ENCODE measurements at places on chromosomes 16 and 17.

DNA sequence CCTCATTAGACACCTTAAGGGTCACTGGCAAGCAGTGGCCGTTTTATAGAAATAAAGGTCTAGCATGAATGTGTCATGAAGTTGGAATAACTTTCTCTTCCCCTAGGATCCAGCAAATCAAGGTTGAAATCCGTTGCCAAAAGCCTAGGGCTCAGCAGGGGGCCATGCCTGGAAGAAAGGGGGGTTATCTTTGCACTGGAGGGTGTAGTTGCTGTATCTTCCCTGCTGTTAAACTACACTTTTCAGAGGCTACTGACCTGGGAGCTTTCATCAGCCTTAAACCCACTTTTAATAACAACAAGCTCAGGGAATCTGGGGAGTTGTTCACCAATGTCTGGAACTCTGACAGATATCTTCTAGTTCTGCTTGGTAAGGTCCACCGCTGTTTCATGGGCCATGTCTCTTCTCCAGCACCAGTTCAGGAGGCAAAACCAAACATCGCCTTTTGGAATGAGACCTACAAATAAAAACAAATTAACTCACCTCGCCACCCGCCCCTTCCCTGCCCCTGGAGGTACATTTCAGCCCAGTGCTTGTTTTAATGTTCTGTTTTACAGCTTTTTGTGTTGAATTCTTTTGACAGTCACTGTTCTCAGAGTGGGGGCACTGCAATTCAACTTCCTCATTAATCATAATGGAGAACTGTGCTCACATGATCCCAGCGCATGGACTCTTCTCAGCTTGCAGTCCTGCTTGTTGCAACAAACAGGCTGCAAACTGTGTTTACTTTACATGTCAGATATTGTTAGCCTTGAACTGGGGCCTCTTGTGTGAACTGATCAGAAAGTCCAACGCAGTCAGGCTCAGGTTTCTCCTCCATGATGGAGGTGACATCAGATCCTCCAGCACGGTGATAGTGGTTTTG lies 508.7 kb downstream of the KCNJ2 start:
- DNase-seq = peak; percentile 47

DNA sequence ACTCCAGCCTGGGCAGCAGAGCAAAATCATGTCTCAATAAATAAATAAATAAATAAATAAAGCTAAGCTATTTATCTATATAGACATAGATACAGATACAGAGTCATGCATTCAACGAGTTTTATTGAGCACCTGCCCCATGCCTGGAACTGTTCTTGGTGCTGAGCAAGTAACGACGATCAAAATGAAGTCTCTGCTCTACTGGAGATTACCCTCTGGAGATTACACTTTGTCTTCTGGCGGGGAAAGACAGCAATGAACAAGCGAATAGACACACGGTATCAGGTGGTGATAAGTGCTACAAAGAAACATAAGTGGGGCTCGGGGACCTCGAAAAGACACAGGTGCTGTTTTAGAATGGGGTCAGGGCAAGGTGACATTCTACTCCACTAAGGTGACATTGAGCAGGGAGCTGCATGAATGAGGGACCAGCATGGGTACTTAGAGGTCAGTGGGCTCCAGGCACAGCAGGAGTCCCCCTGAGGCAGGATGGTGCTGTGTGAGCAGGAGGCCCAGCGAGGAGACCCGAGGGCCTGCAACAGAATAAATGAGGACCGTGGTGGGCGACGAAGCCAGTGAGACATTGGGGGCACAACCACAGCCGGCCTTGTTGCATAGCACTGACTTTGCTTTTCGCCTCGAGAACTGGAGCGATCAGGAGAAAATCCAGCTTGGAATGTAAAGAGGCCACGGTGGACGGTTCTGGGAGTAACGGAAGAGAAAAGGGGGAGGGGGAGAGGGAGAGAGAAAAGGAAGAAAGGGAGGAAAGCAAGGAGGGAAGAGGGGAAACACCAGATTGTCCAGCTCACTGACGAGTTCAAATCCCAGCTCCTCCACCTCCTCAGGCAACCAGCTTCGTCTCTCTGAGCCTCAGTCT lies 42.4 kb upstream of the MEAK7 start:
- no peak for DNase-seq

DNA sequence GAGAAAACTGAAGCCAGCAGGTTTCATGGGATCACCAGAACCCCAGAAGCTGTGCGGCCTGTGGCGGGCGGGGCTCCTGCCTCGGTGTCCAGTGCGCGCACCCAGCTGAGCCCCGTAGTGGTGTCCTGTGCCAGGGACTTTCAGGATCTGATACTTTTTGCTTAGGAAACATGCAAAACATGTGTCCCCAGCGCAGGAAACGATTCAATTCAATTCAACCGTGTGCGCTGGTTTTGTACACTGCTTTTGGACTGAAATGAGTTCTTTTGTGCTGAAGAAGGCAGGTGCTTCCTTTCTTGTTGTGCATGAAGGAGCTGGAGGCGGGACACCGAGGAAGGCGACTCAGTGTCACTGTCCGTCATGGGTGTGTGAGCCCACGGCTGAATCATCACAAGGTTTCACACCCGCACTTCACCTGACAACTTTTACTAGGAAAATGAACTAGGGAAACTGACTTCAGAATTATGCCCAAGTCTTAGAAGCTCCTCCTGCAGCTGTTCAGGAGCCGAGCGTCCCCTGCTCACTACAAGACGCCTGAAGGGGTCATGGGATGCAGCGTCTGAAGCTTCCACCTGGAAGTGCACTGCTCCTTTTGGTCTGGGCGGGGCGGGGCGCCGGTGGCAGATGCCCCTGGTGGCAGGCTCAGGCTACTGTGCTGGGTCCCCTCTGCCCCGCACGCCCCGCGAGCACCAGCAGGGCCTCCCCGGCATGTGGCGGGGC lies 31.4 kb upstream of the ZNF750 start:
- DNase-seq = no peak

GRCh38 chr16:27549464-27549745 lies 308 bp downstream of the GTF3C1 start:
- no peak for DNase-seq

DNA sequence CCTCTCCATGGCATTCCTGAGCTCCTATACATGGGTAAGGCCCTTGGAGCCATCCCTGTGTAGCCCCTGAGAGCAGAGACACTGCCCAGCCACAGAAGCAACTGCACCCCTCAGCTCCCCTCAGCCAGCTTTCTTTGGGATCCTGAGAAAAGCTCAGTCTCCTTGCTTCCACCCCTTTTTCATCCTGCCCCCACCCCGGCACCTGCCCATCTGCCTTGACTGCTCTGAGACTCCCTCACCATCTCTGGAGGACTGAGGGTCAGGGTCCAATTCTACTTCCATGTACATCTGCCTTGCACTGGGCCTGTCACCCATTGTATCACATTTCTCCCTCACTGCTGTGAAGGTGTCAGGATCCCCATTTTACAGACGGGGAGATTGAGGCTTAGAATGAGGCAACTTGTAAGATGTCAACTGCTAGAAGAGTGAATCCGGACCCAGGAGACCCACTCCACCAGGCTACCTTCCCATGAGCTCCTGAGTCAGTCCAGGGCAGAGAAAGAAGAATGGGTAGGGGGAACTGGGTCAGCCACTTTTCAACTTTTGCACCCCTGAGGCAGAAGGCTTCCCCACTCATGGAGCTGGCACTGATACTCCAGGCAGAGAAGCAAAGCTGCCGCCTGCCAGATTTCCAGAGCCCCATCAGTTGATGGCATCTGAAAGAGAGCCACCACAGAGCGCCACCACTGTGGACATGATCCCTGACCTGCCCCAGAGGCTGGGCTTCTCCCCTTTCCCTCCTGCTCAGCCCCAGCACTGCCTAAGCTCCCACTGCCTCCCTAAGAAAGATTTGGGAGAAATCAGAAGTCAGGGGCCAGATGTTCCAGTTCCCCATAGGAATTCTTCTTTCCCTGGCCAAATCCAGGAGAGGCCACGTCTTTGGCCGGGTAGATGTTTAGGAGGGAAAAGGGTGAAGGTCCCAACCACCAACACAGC lies 135.4 kb downstream of the TMEM132E start:
- DNase-seq = no peak

DNA sequence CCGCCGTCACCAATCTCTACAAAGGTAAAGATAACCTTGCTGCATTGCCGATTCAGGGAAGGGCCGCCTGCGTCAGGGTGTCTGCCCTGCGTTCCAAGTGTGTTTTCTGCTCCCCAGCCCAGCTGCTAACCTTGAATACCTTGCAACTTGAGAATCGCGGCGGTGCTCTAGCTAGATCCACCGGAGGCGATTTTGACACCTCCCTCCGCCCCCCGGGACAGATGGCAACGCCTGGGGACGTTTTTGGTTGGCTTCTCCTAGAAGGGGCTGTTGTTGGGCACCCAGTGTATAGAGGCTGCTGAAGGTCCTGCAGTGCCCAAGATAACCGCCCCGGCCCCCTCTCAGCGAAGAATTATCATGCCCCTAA lies 1.5 kb downstream of the HAPSTR1 start:
- no peak for DNase-seq

- DNase-seq = no peak
Measured at GRCh38 chr16:86970726-86971125, 346.5 kb downstream of the C16orf95 start.

- DNase-seq = no peak
Measured at GRCh38 chr17:80358131-80358530, 56.8 kb upstream of the ENDOV start.

DNA sequence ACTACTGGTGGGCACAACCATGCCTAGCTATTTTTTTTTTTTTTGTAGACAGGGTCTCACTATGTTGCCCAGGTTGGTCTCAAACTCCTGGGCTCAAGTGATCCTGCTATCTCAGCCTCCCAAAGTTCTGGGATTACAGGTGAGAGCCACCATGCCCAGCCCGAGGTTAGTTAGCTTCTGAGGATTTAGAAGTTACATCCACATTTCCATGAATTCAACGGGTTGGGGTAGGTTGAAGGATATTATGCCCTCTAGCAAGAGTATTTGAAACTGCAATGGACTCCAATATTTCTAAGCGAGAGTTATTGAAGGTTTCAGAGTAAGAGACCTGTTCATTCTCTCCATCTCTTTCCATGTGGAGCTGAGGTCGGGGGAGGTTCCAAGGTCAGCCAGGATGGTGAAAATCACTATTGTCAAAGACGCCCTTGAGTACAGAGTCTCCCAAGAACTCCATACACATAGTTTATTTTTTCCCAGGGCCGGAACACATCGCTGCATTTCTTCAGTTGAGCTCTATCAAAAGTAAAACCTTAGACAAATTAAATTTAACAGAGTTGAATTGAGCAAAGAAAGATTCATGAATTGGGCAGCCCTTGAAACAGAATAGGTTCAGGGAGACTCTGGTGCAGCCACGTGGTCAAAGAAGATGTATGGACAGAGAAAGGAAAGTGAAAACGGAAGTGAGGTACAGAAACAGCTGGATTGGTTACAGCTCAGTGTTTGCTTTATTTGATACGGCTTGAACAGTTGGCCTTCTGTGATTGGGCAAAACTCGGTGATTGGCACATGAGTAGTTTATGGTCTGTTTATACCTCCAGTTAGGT lies 19.0 kb upstream of the ITPRIPL2 start:
- DNase-seq = peak; percentile 31

GRCh38 chr16:85996843-85997242 lies 97.9 kb downstream of the IRF8 start:
- no peak for DNase-seq

GRCh38 chr17:62680541-62681052 lies 53.1 kb downstream of the MRC2 start:
- DNase-seq = no peak

GRCh38 chr16:77480681-77481315 lies 46.0 kb upstream of the ADAMTS18 start:
- no peak for DNase-seq

DNA sequence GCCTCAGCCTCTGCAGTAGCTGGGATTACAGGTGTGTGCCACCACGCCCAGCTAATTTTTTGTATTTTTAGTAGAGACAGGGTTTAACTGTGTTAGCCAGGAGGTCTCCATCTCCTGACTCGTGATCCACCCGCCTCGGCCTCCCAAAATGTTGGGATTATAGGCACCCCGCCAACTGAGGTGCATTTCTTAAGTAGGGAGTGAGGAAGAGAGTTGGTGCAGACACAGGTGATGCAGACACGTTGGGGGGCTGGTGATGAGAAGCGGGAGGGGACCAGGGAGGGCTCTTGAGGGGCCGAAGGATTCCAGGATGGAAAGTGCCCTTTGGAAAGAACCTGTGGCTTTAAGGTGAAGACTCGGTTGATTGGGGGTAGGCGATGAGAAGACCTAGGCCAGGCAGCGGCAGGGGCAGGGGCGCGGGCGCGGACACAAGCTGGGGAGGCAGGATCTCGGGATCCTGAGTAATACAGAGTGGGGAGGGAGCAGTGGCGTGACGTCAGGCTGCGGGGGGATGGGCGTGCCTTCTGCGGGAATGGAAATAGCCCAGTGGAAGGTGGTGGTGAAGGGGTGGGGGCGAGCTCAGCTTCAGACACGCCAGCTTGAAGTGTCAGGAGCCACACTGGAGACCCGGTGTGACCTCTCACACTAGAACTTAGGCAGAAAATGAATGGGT lies 2.5 kb upstream of the ATP6V0C start:
- DNase-seq = peak; percentile 70

GRCh38 chr17:79515646-79516571 lies 94.9 kb downstream of the RBFOX3 start:
- DNase-seq = no peak

DNA sequence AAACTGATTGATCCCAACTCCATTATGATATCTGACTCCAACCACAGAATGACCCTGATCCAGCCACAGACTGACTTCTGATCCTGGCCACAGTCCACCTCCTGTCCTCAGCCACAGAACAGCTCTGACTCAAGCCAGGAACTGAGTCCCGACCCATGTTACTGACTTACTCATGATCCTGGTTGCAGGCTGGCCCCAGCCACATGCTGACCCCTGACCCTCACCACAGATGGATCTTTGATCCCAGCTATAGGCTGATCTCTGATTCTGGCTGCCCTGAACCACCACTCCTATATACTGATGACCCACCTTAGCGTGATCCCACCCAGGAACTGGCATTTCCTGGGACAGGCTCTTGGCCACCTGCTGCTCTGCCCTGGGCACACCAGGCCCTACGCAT lies 32.2 kb upstream of the IL21R start:
- DNase-seq = peak; percentile 66

DNA sequence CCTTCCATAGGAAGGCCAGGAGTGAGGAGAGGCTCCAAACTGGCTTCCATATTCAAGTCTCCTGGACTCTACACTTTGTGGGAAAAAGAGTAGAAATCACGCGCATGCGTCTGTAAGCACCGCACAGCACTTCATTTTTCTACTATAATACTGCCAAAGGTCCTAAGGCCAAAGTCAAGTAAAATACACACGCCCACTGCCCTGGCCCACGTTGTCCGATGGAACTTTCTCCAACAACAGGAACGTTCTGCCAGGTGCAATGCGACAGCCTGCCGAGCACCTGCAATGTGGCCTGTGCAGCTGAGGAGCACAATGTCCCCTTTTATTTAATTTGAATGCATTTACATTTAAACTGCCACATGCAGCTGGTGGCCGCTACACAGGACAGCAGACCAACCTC lies 23.5 kb downstream of the DNASE1 start:
- DNase-seq = no peak

GRCh38 chr17:29572691-29573557 lies 4.4 kb downstream of the TP53I13 start:
- peak; percentile 60 for DNase-seq

DNA sequence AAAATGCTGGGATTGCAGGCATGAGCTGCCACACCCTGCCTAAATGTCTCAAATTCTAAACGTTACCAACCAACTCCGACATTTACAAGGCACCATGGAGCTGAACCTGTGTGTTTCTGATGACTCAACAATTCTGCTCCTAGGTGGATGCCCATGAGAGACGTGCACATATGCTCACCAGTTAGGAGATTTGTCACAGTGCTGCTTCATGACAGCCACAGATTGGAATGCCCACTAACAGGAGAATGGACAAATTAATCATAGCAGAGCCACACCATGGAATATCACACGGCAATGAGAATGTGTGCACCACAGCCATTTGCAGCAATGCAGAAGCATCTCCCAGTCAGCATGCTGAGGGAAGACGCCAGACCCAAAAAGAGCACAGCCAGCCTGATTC lies 8.0 kb upstream of the KCNG4 start:
- no peak for DNase-seq
